Effector CD4-positive, alpha-beta T cell (primary cell): ENCODE measurements at places on chromosomes 12 and 14.

DNA sequence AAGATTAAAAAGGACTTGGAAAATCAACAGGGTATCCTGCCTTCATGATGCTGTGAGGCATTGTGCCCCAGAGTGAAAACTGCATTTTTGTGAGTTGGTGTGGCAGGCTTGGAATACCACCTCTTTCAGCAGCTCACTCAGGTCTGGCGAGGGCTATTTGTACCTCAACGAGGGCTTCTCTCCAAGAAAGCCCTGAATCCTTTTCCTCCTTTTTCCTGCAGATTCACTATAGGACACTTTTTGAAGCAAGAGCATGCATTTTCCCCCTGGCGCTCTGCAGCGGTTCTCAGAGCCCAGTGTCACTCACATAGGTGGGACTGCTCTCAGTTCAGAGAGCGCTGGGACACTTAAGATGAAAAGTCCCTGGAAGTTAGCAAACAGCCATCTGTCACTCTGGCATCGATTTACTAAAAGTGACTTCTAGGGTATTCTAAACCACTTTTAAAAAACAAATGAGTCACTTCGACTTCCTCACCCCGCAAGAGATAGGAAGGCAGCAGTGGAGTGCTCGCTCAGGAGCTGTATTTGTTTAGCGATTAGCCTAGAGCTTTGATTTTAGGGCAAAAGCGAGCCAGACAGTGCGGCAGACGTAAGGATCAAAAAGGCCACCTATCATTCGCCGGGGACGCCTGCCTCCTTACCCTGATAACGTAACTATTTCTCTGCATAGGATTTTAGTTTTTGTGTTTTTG is 782 bp upstream of the LGR5 start:
- no peak for DNase-seq

- no peak for DNase-seq
Observed at GRCh38 chr14:51035611-51036192, 59.2 kb downstream of the TRIM9 start.

DNA sequence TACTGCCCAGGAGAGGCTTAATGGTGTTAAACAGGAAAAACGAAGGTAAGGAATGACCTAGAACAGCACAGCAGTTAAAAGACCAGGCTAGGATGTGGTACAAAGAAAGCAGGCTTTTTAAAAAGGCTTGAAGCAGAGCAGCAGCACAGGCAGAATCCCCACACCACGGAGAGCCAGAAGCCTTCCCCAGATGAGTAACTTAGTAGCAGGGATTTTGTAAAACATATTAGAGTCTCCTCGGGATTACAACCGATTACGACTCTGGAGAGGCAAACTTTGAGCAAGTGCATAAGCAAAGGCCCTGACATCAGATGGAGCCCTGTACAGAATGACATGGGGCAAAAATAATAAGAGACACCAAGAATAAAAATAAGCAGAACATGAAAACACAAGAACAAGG is 37.1 kb upstream of the DHRS4 start:
- no peak for DNase-seq

- no peak for DNase-seq
Observed at GRCh38 chr12:93390549-93391297, 13.0 kb downstream of the NUDT4 start.

GRCh38 chr12:24378548-24379407 is 429.3 kb upstream of the SOX5 start:
- DNase-seq, result no peak

GRCh38 chr14:71959055-71959454 is 26.8 kb downstream of the RGS6 start:
- DNase-seq, result no peak

GRCh38 chr12:61629702-61630101 is 630.5 kb upstream of the USP15 start:
- DNase-seq, result no peak

DNA sequence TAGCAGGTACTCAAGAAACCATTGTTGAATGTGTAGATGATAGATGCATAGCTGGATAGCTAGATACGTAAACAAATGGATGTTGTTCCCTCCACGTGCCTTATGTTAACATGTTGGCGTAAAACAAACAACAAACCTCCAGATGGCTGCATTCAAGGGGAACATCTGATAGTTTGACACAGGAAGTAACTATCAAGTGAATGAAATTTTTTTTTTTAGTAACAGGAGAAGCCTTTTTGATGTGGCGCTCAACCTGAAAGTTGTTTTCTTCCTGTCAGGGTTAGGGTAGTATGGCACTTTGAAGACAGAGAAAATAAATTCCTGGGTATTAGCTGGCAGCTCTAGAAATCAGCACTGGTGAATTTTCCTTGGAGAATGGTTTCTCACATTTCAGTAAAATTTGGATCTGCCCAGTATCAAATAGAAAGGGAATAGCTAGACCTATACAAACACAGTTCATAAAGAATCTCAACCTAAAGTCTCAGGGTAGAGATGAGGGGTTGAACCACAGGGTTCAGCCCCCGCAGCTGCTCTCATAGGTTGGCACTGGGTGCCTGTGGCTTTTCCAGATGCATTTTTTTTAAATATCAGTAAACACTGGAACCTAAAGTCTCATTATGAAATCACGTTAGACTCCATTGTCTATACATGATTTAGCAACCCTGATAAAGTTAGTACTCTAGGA is 18.8 kb upstream of the RAP1B start:
- DNase-seq, result peak; percentile 39

DNA sequence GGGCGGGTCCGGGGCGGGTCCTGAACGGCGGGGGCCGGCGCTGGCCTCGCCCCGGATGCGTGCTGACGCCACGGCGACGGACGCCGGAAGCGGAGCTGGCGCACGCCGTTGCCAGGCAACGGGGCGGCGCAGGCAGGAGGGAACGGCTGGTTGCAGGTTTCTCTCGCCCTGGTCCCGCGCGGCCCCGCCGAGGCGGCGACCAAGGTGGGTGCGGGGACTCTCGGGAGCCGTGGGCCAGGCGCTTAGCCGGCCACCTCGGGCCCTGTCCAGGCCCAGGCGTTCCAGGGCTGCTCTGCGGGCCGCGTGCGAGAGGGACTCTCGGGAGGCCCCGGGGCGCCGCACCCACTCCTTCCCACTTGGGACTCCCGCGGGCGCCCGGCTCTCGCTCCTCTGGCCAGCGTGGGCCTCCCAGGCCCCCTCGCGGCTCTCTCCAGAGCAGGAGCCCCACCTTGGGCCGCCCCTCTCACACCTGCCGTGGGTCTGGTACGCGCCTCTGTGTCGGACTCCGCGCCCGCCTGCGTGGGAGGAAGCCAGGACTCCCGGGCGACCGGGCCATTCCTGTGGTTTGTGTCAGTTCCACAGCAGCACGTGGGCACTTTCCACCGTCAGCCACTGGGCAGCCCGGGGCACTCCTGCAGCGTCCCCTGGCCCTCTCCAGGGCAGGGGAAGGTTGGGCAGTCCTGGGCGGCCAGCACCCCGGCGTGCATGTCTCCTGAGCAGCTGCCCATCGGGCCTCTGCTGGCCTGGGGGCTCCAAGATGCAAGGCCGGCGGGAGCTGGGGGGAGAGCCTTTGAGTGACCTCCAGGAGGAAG is at the start of gene CLBA1:
Gene CLBA1, plus strand, starts transcription at position 114 of the 812 bp plus-strand sequence. Its CDS starts 644 bp downstream, at position 758.
- DNase-seq, result peak; percentile 81

DNA sequence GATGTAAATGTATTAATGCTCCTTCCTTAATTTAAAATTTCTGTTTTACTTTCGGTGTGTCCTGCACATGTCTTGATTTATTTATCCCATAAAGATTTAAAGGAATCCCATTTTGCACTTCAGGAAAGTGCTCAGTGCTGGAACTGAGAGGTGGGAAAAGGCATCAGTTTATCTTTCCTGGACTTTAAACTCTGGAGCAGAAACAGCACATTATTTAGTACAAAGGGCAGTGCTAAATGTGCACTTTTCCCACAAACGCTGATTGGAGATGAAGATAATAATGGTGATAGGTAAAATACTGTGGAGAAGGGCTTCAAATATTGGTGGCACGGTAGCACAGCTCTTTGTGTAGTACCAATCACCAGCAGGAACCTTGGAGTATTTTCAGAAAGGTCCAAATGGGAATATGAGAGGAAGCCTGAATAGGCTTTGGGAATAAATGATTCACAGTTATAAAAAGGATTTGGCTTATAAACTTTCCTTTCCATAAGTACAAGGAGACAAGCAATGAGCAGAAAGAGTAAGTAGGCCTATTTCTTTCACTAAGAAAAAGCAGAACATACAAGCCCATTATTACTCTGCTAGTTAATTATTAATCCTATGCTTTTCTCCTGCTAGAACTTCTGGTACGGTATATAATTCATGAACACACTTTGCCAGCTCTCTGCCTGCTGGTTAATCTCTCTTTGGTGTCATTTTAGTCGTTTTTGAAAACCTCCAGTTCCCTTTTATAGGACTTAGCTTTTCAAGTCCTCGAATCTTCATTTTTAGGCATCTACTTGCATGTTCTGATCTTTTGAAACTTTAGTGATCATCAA is 58.3 kb downstream of the SLC15A5 start:
- no peak for DNase-seq

- DNase-seq, result no peak
Observed at GRCh38 chr14:23118506-23119362, at the start of gene CEBPE. Gene CEBPE (minus strand): TSS chr14:23119255. CDS start chr14:23119091, 164 bp downstream.

GRCh38 chr12:124240493-124240892 is 54.4 kb upstream of the RFLNA start:
- DNase-seq, result no peak

DNA sequence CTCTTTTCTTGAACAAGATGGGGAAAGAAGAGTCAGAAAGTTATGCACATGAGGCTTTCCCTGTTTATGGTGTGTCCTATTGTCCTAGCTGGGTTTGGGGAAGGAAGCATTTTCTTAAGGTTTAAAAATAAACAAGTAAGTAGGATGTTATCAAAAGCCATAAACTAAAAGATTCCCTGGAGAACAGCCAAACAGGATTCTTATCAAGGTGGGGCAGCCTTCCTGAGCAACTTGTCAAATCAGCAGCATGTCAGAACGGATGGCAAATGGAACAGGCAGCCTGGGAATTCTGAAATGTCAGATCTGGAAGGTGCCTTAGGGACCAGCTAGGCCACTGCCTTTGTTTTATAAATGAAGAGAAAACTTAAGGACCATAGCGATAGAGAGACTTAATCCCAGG is 152.2 kb upstream of the RGS6 start:
- no peak for DNase-seq

GRCh38 chr12:62763861-62764645 is 170.9 kb downstream of the PPM1H start:
- DNase-seq, result no peak

- DNase-seq, result no peak
Observed at GRCh38 chr12:28145216-28145615, 45.0 kb upstream of the CCDC91 start.

DNA sequence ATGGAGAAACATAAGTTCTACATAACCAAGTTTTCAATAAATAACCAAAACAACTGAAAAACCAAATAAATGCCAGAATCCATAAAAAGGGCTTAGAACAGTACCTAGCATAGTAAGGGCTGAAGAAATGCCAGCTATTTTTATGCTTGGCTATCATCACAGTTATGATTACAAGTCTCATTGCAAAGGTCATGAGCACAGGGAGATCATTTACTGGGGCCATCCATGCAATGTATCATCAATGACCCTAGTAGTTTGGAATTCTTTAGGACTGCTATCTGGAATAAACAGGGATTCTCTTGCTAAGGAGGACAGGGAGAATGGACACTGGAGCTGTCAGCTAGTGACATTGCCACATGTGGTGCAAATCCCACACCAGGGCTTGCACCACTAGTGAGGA is 92.5 kb upstream of the NAP1L1 start:
- DNase-seq, result no peak

GRCh38 chr12:88854260-88854659 is 274.0 kb upstream of the KITLG start:
- no peak for DNase-seq
